ENCODE measurements at places on chromosomes 7 and 10. TPM values are rescaled to one million over a fixed set of nuclear protein-coding genes. Genes with fewer than 3 reads are reported as not detected.

The NKX1-2 gene
- total RNA-seq, result not detected

The TAS2R40 gene
- total RNA-seq, result not detected

The AGMO gene
- total RNA-seq, result under 0.01 TPM

The CNPY1 gene
- total RNA-seq, result not detected

The CALHM3 gene
- not detected for total RNA-seq

The SRGN gene
- total RNA-seq, result 47.3 TPM

The ADGRA1 gene
- not detected for total RNA-seq

The RGR gene
- not detected for total RNA-seq

The CYP3A5 gene
- 3.1 TPM for total RNA-seq

All from bronchial smooth muscle cell (primary cell).